ENCODE measurements at places on chromosomes 7 and 10.

DNA sequence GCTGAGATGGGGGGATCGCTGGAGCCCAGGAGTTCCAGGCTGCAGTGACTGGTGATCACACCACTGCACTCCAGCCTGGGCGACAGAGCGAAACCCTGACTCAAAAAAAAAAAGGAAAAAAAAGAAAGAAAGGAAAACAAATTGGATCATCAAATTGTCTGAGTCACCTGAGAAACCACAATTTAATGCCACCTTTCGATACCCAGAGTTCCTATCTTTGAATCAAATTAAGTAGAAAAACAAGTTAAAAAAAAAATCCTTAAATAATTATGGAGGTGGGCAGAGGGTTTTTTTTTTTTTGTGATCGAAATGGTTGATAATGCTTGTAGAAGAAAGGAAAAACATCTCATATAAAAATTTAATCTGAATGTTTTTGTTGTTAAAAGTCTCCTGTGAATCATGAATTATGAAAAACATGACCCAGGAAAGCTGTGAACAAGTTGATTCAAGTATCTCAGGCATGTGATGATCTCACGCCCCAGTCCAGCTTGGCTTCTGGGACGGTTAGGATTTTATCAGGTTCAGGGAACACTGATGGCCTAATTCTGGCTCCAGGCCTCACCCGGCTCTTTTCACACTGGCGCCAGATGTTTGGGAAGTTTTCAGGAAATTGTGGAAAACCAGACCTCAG is 25.3 kb upstream of the CUX1 start:
- DNase-seq: no peak

DNA sequence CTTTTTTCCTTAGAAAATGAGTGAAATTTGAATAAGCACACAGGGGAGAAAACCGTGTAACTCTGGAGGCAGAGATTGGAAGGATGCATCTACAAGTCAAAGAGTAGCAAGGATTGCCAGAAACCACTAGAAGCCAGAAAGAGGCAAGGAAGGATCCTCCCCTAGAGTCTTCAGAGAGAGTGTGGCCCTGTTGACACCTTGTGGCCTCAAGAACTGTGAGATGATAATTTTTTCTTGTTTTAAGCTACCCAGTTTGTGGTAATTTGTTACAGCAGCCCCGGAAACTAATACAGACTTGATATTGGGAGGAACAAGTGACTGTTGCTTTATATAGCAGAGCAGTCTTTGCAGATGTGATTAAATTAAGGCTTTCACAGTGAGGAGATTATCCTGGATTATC is 3.6 kb upstream of the GIMAP7 start:
- DNase-seq: no peak

GRCh38 chr10:36597756-36598320 is 527.6 kb upstream of the ANKRD30A start:
- no peak for DNase-seq

DNA sequence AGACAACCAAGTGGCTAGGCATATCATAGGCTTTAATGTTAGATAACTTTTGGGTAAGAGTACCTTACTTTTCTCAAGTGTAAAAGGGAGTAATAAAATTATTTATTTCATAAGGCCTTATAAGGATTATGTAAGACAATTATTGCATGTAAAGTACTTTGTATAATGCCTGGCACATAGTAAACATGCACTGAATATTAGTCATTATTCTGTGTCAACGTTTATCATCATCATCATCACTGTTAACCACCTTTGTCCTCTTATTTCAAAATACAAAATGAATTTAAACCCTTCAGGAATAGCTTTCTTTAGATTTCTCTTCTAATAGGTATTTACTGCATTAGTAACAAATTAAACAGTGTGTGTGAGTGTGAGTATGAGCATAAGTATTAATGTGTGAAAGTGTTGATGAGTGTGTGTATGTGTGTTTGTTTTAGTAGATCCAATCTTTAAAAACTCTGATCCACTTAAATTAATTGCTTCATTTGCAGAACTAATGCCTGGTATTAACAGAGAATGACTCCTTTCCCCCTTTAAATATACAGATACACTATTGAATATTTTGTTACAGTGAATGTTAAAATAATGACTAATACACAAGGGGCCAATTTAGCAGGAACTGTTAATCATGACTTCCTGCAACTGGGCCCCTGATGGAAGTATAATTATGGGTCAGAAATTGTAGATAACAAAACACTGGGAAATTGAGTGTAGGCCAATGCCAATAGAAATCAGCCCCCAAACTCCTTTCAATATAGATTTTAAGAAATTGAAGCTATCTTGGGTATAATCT is 213.3 kb upstream of the FZD8 start:
- no peak for DNase-seq

DNA sequence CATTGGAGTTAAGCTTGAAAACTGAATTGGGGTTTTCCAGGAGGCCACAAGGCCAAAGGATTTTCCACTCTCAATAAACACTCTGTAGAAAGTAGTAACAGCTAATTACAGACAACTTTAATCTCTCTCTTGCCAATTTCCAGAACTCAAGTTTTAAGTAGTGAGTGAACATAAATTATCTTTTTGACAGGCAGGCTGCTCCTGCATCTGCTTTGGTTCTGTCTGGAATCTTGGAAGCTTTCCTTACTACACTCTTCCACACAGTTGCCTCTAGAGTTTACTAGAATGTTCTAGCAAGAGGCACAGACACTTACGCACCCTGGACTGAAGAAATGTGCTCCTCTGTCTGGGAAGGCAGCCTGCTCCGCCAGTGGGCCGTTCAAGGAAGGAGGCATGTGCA is 90.5 kb upstream of the WAC start:
- DNase-seq: no peak

DNA sequence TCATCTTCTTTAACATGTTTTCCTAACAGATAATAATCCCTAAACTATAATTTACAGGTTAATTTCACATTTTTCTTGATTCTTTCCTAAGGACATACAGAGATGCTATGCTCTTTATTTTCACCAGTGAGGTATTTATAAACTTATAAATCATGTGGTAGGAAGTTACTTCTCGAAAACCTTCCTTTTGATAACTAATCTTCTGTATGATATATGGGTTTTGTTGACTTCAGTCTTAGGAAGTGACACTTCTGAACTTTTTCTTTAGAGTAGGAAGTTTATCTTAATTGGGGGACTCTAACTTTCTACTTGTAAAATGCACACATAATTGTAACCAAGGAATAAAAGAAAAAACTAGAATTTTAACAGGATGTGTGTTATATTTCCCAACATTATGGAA is 9.8 kb upstream of the PNPLA8 start:
- DNase-seq: no peak

DNA sequence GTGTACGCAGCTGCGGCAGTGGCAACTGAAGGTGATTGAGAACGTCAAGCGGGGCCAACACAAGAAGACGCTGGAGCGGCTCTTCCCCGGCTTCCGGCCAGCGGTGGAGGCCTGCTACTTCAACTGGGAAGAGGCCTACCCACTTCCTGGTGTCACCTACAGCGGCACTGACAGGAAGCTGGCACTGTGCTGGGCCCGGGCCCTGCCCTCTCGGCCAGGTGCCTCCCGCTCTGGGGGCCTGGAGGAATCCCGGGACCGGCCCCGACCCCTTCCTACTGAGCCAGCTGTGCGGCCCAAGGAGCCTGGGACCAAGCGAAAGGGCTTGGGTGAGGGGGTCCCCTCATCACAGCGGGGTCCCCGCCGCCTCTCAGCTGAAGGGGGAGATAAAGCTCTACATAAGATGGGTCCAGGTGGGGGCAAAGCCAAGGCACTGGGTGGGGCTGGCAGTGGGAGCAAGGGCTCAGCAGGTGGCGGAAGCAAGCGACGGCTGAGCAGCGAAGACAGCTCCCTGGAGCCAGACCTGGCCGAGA is 6.5 kb downstream of the ZSWIM8 start:
- DNase-seq: no peak

GRCh38 chr10:71701496-71702132 is 18.0 kb downstream of the C10orf105 start:
- DNase-seq: no peak

GRCh38 chr10:43173120-43173519 is 34.9 kb downstream of the CSGALNACT2 start:
- no peak for DNase-seq

DNA sequence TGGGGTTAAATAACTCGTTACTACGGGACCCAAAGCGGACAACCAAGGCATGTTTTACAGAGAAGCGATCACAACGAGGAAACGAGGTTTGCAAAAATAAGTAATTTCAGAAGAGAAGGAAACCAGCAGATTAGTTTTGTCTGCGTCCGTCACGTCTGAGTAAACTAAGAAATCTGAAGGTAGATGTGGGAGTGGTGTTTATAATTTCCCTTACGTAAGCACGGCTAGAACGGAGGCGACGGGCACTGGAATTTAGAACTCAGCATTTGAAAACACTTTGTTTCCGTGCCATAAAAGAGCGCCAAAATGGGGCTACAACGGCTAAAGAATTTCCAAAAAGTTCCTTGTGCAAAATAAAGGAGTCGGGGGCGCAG is 718 bp upstream of the UMAD1 start:
- peak; percentile 28 for DNase-seq

DNA sequence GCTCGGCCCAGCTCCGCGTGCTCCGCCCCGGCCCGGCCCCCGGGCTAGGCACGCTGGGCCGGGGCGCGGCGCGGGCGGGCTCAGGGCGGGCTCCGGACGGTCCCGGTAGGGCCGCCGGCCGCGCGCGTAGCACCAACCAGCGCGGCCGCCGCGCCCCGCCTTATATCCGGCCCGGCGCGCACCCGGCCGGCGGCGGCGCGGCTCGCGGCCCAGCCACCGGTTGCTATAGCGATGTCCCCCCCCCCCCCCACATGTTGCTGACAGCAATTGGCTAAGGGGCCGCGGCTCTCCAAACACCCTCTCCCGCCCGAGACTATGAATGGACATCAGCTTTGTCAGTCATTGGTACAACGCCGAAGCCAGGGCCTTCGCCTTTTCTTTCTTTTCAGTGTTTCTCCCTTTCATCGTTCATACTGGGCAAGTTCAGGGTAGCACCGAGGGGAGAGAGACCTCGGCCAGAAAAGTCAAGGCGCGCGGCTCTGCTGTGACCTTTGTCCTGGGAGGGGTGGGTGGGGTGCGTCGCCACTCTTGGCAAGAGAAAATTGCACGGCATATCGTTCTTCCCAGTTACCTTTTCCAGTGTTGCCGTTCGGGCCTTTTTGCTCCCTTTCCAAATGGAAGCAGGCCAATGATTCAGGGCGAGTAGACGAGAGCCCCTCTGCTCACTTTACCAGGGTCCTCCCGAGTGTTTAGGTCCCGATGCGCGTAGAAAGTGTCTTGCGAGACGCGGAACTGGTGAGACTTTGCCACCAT is 354.2 kb downstream of the DNAJB6 start:
- no peak for DNase-seq

- no peak for DNase-seq
These were observed 5.3 kb downstream of the ZNF488 start for GRCh38 chr10:47378606-47379444.

- no peak for DNase-seq
These were observed 233.1 kb upstream of the CSTF2T start for GRCh38 chr10:51932530-51932929.

GRCh38 chr10:29394321-29394932 is 105.6 kb downstream of the LYZL1 start:
- DNase-seq: no peak

DNA sequence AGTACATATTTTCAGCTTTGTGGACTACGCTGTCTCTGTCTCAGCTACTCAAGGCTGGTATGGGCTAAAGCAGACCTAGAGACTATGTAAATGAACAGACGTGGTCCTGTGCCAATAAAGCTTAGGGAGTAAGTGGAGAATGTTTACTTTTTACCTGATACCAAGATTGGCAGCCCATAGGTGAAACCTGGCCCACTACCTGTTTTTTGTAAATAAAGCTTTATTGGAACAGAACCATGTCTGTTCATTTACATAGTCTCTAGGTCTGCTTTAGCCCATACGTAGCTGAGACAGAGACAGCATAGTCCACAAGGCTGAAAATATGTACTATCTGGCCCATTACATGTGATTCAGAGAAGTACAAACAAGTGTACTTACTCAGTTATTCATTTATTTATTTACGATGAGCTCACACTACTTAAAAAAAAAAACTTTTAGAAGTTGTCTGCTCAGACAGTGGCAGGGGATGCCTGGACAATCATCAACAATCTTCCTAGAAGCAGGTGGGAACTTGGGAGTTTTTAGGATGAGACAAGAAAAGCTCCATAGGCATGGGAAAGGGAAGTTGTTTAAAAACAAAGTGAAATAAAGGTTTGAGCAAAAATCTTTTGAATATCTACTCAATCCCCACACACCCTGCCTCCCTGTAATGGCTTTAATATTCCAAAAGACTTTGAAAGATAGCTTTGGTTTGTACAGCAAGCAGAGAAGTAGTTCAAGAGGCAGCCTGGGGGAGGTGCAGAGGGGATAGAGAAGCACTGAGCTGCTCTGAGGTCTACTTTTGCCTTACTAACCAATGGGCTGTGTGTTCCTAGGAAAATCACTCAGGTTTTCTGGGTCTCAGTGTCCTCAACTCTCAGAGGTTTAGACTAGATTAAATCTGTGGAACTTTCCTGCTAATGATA is 114.4 kb upstream of the AFAP1L2 start:
- no peak for DNase-seq

DNA sequence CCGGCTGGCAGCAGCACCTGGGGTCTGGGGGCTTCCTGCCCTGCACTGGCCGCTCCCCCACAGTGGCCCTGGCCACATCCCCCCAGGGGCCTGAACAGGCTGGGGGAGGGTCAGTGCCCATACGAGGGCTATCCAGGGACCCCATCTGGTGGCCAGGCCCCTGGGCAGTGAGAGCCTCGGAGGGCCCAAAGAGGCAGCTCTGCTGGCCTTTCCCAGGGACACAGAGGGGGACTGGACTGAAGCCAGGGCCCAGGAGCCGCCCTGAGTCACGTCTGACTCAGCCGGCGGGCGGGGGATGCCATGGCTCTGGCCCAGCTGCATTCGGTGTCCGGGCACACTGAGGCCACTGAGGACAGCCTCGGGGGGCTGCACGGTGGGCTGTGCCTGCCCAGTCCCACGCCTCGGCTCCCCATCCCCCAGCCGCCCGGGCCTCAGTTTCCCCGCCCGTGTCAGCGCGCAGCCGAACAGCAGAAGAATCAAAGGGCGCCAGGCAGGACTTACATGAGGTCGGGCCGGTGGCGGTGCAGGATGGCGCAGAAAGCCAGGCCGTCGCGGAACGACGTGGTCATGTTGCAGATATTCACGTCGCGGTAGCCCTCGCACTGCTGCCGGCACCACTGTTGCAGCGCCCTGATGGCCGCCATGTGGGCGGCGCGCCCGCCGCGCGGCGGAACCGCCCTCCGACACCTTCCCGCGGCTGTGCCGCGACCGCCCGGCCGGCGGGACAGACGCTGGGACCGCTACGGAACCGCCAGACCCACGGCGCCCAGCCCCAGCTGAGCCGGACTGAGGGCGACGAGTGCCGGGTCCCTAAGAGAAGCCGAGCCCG is at the start of gene MICALL2:
Gene MICALL2 (minus strand): TSS at position 788 of the 829 bp plus-strand sequence. CDS start 144 bp downstream, at position 644.
- DNase-seq: no peak

DNA sequence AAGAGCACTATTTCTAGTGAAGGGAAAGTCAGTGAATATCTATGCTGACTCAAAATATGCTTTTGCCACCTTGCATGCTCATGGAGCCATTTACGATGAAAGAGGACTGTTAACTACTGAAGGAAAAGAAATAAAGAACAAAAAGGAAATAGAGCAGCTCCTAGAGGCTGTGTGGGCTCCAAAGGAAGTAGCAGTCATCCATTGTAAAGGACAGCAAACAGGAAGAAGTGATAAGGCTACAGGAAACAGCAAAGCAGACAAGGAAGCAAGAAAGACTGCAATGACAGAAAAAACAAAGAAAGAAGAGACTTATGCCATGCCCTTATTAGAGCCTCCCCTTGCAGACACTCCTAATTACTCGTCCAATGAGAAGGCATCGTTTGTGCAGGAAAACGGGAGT is 12.0 kb upstream of the ZNF33B start:
- no peak for DNase-seq
